ENCODE measurements at places on chromosomes 1 and 21.
A peak's percentile ranks its signal among the peaks of the same experiment; 100 is the strongest.

- DNase-seq, result no peak
- no peaks in the 10 kb centered on the region for H3K36me3 ChIP-seq
- no peaks in the 10 kb centered on the region for H3K27me3 ChIP-seq
- H3K27ac ChIP-seq, result no peak overlapping the region
- no peak overlapping the region for H3K4me3 ChIP-seq
These were observed 390.4 kb upstream of the VAMP3 start for GRCh38 chr1:7380712-7381111.

- H3K27me3 ChIP-seq, result no peaks in the 10 kb centered on the region
- H3K4me3 ChIP-seq, result peak overlapping the region; percentile 47
- H3K4me1 ChIP-seq, result peaks cover 46% of the 10 kb centered on the region
- no peaks in the 10 kb centered on the region for H3K36me3 ChIP-seq
These were observed 2.9 kb downstream of the MRPL55 start for GRCh38 chr1:228105996-228106799.

- peaks cover 16% of the 10 kb centered on the region for H3K36me3 ChIP-seq
- no peak overlapping the region for H3K27ac ChIP-seq
- H3K27me3 ChIP-seq, result no peaks in the 10 kb centered on the region
- no peak for DNase-seq
- no peaks in the 10 kb centered on the region for H3K4me1 ChIP-seq
These were observed 626.2 kb downstream of the SMYD3 start for GRCh38 chr1:245880754-245881403.

DNA sequence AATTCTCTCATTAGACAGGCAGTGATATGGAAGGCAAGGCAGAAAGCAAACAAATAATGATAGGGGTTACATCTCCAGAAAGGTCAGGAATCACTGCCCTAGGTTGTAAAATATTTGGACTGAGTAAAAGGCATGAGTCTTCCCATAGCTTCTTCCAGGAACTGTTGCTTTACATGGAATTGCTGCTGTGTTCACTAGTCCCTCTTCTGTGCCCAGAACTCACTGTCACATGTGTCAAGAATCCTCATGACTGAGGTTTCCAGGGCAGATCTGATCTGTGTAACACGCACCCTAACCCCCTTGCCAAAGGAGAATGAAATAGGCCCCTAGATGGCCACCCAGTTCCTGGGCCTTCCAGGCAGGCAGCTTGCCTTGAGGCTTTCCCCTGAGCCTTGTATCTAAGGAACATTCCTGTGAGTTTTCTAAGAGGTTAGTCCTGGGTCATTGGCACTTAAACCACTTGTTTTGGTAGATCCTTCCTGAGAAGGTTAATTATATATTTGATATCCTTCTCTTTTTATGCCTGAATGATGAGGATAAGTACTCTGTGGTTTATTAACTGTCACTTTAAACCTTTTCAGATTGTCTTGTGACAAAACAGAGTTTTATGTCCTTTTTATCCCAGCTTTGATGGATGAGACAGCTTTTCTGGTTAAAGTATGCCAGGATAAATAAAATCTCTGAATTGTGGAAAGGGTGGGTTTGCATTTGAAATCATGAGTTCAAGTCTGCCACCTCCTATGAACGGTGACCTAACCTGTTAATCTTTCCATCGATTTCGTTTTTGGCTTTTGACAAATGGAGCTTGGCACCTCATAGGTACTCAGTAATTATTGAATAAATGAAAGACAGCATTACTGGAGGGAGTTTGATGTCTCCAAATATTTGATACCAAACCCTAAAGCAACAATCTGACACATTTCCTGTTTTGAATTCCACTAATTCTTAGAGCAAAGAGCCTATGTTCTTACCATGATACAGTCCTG lies 163.3 kb downstream of the DHRS3 start:
- H3K4me3 ChIP-seq, result peak overlapping the region; percentile 47
- peaks cover 15% of the 10 kb centered on the region for H3K4me1 ChIP-seq
- no peak for DNase-seq

DNA sequence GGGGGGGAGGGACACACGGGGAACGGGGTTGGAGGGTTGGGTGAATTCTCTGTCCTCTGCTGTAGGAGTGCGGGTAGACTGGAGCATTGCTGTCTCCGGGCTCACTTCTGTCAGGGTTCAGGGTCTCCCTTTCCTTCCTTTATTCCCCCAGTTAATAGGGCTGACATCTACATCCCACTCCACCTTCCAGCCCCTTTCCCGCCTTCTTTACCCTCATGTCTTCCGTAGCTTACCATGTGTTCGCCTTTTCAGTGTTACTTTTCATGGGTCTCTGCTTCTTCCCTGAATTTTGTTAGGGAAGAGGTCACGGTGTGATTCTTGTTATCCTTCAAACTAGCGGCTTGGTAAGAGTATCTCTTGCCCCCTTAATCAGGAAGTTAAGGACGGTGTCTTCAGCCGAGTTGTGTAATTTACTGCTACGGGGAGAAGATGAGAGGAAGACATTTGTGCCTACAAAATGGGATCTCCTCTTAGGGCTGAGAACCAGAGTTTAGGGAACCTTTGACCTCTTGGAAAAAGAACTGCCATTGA lies 917 bp downstream of the RAP1A start:
- no peak for DNase-seq
- peaks cover 77% of the 10 kb centered on the region for H3K4me1 ChIP-seq
- no peaks in the 10 kb centered on the region for H3K36me3 ChIP-seq
- peak overlapping the region; percentile 62 for H3K27ac ChIP-seq
- H3K27me3 ChIP-seq, result no peaks in the 10 kb centered on the region

DNA sequence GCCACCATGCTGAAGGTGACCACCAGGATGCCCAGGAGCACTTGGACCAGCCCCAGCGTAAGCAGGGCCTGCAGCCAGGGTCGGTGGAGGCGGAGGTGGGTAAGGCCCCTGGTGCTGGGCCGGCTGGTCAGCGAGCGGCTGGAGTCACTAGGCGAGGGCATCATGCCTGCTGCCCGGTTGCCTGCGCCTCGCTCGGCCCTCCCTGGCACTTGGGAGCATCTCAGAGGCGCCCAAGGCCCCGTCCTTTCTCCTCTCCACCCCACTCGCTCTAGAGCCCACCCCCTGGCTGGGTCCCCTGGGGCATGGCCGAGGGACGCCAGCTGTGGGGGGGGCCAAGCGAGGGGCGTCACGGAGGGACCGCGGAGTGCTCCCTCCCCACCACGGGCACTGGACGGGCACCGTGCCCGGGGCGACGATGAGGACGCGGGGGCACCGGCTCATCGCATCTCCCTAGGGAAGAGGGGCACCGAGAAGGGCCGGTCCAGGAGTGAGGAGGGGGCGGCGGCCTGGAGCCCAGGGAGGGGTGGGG lies 505 bp downstream of the ENTREP3 start:
- no peaks in the 10 kb centered on the region for H3K27me3 ChIP-seq
- peak overlapping the region; percentile 86 for H3K4me3 ChIP-seq
- H3K36me3 ChIP-seq, result no peaks in the 10 kb centered on the region
- DNase-seq, result no peak
- peaks cover 40% of the 10 kb centered on the region for H3K4me1 ChIP-seq

DNA sequence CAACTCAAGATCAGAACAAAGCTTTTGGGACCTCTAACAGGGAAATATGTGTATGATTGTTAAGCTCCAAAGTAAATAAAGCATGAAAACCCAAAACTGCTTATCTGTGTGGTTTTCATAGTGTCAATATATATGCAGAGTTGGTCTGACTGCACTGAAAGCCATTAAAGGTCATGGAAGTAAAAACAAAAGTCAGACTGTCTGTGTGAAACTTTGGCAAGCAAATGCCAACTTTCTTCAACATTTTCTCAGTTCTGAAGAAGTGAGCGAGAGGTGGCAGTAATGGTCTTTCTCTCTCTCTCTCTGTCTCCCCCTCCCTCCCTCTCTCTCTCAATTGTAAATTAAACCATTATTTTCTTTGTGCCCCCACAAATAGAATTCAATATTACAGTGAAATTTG lies 100.1 kb upstream of the S1PR1 start:
- H3K27ac ChIP-seq, result no peak overlapping the region
- no peaks in the 10 kb centered on the region for H3K36me3 ChIP-seq
- H3K27me3 ChIP-seq, result no peaks in the 10 kb centered on the region
- no peak overlapping the region for H3K4me3 ChIP-seq

GRCh38 chr1:155910621-155911121 lies 478 bp downstream of the RIT1 start:
- no peaks in the 10 kb centered on the region for H3K27me3 ChIP-seq
- no peaks in the 10 kb centered on the region for H3K36me3 ChIP-seq
- peak overlapping the region; percentile 98 for H3K27ac ChIP-seq
- H3K4me1 ChIP-seq, result peaks cover 21% of the 10 kb centered on the region
- peak; percentile 9 for DNase-seq
- H3K4me3 ChIP-seq, result peak overlapping the region; percentile 97

DNA sequence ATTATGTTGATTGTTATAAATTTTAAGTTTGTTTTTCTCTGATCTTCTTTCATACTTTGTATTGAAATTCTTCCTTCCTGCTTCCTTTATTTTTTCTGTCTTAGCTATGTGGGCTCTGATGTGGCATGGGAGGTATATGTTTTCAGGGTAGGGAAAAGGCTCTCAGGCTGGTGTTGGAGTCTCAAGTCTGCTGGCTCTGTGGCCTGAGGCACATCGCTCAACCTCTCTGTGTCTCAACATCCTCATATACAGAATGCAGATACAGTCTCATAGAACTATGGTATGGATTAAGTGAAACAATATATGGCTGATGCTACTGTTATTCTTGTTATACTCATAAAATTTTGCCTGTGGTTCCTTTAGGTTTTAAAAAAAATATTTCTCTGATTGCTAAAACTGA lies 105.9 kb downstream of the KCNN3 start:
- H3K4me1 ChIP-seq, result peaks cover 3% of the 10 kb centered on the region
- no peak overlapping the region for H3K27ac ChIP-seq
- no peak for DNase-seq
- H3K27me3 ChIP-seq, result peaks cover 44% of the 10 kb centered on the region
